Adipose tissue (tissue), 3 donors: ENCODE measurements at places on chromosomes 12 and 14. TPM values are rescaled to one million over a fixed set of nuclear protein-coding genes. Genes with fewer than 3 reads are reported as not detected.

ERG28 gene
- polyA plus RNA-seq: 11.2 TPM

SSPN gene
- polyA plus RNA-seq: 1.8 TPM

ERBB3 gene
- 2.0 TPM for polyA plus RNA-seq

NTS gene
- 1.0 TPM for polyA plus RNA-seq

SLC6A12 gene
- polyA plus RNA-seq: 0.34 TPM

CLEC1A gene
- polyA plus RNA-seq: 5.6 TPM

FAR2 gene
- polyA plus RNA-seq: 5.7 TPM
